ENCODE measurements at places on chromosomes 4 and X. TPM values are rescaled to one million over a fixed set of nuclear protein-coding genes. Genes with fewer than 3 reads are reported as not detected.

FAM47A gene
- total RNA-seq = not detected

HOPX gene
- total RNA-seq = 4.5 TPM

POU4F2 gene
- not detected for total RNA-seq

PABPC4L gene
- 1.9 TPM for total RNA-seq

DNA sequence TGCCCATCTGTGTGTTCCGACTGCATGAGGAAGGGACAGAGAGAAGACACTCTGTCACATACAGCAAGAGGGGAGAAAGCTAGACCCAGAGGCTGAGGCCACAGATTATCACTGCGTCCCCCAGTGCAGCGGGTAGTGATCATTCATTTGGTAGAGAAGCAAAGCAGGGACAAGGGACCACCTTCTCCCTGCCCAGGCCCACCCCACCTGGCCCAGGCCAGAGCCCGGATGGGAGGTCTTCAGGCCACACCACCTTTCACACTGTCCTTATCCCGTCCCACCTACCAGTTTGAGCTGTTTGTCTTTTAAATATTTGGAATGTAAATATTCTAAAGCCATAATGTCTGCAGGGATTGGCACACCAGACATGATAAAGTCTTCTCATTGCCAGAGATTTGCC lies 10.6 kb downstream of the TNIP2 start:
- no peak for DNase-seq

DNA sequence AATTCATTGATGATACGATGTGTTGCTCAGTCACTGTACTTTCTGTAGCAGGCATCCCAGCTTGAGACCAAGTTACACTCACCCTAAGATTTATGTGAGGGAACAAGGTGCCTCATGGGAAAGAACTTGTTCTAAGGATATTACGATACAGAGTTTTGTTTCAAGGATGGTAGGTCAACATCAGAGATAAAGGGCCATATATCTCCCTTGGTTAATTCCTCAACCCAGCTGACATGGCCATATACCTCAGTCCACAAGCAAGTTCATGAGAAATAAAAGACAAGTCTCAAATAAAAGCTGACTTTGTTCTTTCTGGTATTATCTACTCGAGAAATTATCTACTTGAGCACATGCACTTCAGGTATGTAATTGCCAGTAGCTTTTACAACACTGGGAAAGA lies 1535.9 kb upstream of the IGFBP7 start:
- DNase-seq = no peak

GRCh38 chr4:113760094-113760794 lies 1.3 kb downstream of the CAMK2D start:
- no peak for DNase-seq

- no peak for DNase-seq
These were observed 618 bp downstream of the DDX3X start for GRCh38 chrX:41334363-41335197.
